ENCODE measurements at places on chromosomes 7 and 10.

DNA sequence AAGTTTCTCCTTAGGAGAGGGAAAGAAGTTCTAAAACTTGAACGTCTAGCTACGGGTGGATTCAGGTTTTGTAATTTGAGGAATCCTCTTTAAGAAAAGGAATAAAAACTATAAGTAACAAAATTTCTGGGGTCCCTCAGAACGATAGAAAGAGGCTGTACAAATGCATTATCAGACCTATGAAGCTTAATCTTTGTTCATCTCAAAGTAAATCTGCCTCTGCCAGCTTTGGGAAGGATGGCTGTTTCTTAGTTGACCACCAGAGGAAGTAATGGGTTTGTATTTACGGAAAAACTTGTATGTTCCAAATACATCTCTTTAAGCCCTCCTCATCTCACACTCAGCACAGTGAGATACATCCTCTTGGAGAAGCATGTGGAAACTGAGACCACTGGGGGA is 864 bp downstream of the PSTK start:
- peak; percentile 35 for DNase-seq

DNA sequence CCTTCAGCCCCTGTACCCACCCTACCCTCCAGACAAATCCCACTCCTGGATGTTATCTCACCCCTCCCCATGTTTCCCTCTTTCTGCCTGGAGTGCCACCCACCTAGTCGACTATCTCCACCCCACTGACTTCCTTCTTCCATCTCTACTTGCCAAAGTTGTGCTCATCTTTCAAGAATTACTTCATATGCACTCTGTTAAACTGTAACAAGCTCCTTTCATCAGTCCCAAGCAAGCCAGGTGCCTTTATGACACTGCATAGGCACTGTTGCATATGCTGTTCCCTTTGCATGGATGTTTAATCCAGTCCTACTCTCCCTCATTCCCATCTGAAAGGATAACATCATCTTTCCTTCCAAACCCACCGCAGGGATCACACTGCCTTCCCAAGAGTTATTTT is 8.9 kb upstream of the CDK1 start:
- no peak for DNase-seq

DNA sequence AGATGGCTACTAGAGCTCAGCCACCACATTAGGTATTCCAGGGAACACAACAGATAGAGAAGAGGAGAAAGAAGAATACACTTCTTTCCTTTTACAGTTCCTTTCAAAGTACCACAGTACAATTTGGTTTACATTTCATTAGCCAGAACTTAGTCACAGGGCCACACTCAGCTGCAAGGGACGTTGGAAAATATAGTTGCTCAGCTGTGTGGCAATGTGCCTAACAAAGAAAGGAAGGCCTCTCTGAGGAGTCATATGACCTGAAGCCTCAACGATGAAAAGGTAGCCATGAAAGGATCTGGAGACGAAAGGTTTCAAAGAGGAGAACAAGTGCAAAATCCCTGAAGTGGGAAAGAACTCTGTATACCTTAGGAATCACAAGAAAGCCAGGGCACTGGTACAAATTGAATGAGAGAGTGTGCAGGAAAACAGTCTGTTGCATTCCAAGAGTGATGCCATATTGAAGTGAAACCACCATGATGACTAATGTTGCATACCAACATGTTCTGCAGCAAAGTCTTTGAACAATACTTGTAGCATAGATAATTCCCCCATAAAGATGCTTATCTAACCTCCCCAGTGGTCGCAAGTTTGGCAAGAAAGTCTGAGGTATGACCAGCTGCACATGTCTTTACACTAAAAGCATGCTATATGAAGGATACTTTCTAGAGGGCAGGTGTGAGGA is 278.9 kb downstream of the HPSE2 start:
- no peak for DNase-seq

- peak; percentile 96 for DNase-seq
Measured at GRCh38 chr10:74898201-74898976, 72.0 kb downstream of the KAT6B start.

DNA sequence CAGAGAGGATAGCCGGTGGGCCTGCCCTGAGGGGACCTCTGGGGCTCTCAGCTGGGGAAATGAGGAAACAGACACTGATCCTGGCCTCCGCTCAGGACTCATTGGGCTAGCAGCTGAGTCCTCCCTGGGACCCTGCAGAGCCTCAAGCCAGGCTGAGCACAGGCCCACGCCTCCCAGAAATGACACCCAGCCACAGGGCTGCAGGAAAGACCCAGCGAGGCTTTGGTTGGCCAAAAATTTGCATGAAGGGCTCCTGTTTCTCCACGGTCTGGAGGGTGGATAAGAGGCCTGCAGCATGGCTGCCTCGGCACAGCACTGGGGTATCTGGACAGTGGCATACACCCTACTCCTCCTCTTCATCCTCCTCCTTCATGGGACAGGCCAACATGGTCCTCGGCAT is 60.4 kb downstream of the ZNF33B start:
- no peak for DNase-seq

- DNase-seq: peak; percentile 5
Measured at GRCh38 chr10:124736491-124737136, 7.6 kb downstream of the FAM53B start.

DNA sequence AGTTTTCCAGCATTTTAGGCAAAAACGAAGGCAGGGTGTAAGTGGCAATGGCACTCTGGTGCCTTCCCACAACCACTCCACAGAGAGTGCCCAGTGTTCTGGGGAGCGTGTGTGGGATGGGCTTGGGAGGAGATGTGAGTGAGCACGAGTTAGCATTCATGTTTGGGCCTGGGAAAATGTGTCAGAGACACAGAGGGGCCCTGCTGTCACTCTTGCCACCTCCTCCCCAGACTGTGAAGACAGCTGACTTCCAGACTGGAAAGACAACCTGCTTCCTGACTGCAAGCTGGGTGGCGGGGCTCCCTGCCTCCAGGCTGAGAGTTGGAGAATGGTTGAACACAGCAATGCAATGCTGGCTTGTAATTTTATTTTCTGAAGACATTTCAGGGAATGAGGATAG is 454.5 kb upstream of the ZMIZ1 start:
- no peak for DNase-seq

DNA sequence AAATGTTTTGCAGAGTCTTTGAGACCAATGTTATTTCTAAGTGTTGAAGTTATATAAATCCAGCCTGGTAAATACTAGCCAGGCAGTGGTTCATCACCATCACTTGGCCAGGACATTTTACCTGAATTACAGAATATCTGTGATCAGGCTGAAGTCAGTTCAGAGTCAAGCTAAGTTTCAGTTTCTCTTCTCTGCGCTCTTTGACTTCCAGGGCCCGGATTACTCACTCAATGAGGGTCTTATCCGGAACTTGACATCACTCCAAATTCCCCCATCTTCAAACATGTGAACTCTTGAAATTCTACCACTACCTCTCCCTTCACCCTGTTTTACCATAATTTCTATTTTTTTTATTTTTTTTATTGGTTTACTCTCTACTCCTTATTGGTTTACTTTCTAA is 36.6 kb upstream of the CCAR1 start:
- DNase-seq: no peak

- peak; percentile 4 for DNase-seq
Measured at GRCh38 chr10:12262278-12262981, 66.4 kb downstream of the CDC123 start.

- peak; percentile 75 for DNase-seq
Measured at GRCh38 chr7:26612742-26613141, 251.6 kb downstream of the SKAP2 start.

GRCh38 chr10:81414038-81414437 is 461.0 kb upstream of the NRG3 start:
- DNase-seq: no peak

GRCh38 chr7:29177963-29178600 is 16.5 kb upstream of the CHN2 start:
- peak; percentile 26 for DNase-seq

GRCh38 chr10:79898597-79899325 is 50.1 kb downstream of the SFTPD start:
- no peak for DNase-seq

DNA sequence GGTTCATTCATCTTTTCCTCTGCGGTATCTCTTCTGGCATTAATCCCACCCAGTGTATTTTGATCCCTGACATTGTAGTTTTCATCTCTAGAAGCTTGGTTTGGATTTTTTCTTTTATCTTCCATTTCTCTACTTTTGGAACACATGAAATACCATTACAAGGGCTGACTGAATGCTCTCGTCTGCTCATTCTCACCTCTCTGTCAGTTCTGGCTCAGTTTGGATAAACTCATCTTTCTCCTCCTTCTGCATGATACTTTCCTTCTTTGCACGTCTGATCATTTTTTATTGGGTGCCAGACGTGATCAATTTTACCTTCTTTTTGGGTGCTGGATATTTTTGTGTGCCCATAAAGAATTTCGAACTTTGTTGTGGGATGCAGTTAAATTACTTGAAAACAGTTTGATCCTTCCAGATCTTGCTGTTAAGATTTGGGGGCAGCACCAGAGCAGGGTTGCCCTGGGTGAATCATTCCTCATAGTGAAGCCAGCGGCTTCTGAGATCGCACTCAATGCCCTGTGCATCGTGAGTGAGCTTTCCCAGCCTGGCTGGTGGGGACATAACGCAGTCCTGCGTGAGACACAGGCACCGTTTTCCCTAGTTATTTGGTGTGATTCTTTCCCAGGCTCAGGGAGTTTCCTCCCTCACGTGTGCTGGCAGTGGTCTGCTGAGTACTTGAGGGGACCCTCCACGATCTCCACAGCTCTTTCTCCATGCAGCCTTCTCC is 53.8 kb downstream of the LHPP start:
- no peak for DNase-seq

- no peak for DNase-seq
Measured at GRCh38 chr10:85105614-85106255, 777.3 kb downstream of the CCSER2 start.

DNA sequence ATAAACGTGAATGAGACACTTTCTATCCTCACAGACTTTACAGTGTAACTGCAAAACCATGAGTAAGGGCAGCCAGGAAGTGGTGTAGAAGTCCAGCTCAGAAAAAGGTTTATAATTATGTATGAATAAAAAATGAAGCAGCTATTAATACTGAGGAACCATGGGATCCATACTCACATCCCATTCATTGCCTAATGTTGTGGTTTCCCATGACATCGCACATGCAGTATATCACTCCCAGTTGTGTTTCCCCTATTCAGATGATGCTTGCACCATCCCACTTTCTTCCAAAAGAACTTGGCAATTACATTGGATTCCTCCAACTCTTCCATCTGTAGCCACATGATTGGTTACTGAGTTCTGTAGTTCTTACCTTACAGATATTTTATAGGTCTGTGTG is 74.5 kb upstream of the SEMA3D start:
- DNase-seq: no peak

- no peak for DNase-seq
Measured at GRCh38 chr7:70940597-70940996, 191.3 kb upstream of the GALNT17 start.

GRCh38 chr10:122495406-122496340 is 34.3 kb downstream of the HTRA1 start:
- DNase-seq: no peak

- DNase-seq: no peak
Measured at GRCh38 chr7:19327018-19327417, 181.8 kb upstream of the FERD3L start.

- no peak for DNase-seq
Measured at GRCh38 chr10:34739915-34740314, 75.2 kb downstream of the PARD3 start.

- no peak for DNase-seq
Measured at GRCh38 chr7:85714043-85714578, 527.3 kb upstream of the SEMA3D start.

GRCh38 chr7:78118470-78118869 is 319.9 kb downstream of the PHTF2 start:
- DNase-seq: no peak

DNA sequence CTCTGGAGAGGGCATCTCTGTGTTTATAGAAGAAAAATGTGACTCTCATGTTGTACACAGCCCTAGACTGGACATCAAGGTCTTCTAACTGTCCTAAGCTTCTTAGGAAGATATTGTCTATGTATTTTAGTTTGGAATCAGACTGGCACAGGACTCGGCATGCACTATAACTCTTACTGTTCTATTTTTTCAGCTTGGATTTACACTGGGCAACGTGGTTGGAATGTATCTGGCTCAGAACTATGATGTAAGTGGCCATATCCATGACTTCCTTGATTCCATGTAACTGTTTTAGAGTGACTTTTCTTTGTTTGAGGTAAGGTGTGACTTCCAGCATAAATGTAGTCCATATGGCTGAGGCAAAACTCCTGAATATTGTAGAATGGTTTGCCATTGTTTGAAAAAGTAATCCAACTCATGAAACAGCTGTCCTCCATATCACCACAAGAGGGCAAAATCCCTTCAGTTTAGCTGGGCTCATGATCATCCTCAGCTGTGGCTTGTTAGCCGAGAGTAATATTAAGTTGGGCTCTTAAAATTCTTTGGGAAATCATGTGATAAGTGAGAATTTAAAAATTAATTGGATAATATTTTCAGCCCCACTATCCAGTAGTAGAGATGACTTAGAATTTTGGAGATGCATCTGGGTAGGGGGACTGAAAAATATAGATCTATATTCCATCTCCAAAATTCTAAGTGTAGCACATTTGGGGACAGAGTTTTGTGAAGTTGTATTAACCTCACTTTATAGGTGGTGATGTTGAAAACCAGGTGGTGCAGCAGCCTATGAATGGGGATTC is 10.4 kb downstream of the STMP1 start:
- DNase-seq: peak; percentile 75

DNA sequence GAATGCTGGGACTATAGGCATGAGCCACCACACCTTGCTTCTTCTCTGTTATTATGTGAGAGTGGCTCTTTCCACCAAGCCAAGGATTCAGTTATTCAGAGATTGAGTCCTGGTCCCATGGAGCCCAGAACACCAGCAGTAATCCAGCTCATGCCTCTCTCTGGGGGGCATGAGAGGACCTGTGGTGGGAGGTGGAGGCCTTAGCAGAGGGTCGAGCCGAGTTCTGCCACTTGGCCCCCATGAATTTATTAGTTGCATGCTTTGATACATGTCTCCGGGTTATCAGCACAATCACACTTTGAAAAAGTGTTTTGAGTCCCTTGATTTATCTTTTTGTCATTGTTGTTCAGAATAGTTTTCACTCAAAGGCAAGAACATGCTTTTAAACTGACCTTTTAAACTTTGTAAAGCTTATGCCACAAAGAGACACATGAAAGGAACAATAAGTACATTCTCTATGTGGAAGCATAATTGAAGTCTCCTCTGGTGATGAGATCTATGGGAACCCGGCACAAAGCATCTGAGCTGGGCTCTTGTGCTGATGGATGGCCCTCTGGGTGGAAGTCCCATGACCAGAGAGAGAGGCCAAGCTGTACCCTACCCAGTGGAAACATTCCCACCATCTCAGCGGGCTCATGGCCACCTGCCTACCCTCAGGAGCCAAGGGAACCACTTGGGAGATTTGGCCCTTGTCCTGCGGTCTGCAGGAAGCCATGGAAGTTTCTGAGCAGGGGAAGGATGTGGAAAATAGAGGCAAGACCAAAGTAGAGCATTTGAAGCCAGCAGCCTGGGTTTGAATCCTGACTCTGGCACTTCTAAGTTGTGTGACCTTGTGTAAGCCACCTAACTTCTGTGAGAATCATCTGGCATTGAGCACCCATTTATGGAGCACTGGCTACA is 53.9 kb downstream of the MINDY4 start:
- no peak for DNase-seq

DNA sequence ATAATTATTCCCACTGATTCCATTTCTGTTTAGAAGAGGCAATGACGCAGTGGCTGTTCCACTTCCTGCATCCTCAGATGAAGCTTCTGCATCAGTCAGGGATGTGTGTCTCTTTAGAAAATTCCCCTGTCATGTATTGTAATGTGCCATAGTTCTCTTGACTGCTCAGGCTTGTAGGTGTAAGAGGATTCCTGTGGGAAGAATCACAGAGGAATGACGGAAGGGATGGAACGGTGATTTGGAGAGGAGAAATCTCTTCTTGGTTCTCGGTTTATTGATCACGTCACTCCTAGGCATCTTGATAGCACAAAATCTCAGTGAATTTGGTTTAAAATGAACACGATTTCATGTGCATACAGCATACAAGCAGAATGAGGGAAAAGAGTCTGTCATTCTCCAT is 69.8 kb upstream of the PRKCQ start:
- DNase-seq: no peak

All from PC-3 (cell line).